ENCODE measurements at places on chromosomes 7 and 10.

DNA sequence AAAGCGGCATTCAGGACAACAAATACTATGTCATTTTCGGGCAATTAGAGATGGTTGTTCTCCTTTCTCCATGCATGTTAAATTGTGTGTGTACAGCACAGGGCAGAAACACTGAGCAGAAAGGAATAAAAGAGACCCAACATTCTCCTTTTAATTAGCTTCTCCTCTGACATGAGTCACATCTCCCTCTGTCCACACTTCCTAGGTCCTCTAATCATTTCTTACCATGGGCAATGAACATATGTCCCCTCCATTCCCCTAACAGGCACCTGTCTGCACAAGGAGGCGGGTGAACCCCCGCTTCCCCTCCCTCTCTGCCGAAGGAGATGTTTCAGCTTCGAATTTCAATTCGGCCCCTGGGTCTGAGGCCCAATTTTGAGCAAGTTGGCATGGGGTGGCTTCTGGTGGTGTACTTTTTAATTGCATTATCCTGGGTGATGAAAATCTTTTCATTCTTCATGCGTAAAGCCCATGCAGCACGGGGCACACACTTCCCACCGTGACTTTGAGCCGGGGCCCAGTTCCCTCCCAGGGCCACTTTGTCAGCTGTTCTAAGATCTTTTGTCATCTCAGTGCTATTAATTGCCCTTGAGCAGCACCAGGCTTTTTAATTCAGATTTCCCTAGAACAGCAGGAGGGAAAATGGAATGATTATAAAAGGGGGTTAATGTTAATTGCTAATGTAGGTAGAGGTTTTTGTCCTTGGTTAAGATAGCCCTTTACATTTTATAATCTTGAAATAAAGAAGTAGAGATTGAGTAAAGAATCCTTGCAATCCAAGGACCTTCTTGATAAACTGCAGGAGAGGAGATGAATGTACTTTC is 219.5 kb upstream of the NRP1 start:
- DNase-seq, result no peak

DNA sequence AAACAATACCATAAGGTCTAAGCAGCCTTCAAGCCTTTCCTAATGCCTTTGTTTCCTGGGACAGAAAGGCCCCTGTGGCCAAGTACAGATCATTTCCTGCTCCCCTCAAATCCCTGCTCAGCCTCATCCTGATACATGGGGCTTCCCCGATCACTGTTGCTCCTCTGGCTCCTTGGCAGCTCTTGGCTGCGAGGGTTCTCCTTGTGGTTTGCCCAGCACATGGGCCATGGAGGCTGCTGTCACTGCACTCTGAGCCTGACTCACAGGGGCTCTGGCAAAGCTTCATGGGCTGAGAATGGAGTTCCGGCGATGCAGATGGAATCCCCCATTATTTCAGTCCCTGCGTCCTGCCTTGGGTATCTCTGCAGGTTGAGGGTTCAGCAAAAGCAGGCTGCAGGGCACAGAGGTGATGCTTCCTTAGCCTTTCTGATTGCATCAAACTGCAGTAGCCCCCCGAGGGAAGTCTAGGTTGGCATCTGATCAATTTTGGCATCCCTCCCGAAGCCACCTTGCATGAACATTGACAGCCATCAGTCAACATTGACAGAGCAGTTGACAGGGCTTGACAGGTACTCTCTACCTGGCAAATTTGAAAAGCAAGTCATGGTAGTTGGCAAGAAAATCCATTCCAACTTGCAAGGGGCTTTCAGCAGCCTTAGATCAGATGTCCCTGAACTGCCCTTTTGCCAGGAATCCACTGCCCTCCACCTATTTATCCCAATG is 168.6 kb downstream of the GFRA1 start:
- DNase-seq, result no peak

GRCh38 chr10:33227489-33227888 is 107.0 kb downstream of the NRP1 start:
- no peak for DNase-seq

- DNase-seq, result no peak
Measured at GRCh38 chr7:157270060-157270444, 66.8 kb upstream of the DNAJB6 start.

DNA sequence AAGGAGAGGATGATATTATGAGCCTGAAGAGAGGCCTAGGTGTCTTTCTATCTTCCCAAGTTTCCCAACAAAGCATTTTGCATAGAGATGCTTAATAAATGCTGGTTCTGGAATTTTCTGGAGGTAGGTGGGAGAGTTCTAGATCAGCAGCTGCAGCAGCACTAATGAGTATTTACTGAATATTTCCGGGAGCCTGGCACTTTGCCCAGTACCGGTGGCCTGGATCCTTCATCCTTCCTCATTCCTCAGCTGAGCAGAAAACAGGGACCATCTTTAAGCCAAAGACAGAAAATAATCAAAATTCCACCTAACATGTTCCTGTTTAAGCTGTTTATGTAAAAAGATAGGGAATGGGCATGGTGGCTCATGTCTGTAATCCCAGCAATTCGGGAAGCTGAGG is 813.2 kb upstream of the AUTS2 start:
- DNase-seq, result no peak

GRCh38 chr10:90583416-90583815 is 274.4 kb downstream of the HTR7 start:
- DNase-seq, result no peak
